ENCODE measurements at places on chromosomes 4 and X. TPM values are rescaled to one million over a fixed set of nuclear protein-coding genes. Genes with fewer than 3 reads are reported as not detected.
A peak's percentile ranks its signal among the peaks of the same experiment; 100 is the strongest.

DNA sequence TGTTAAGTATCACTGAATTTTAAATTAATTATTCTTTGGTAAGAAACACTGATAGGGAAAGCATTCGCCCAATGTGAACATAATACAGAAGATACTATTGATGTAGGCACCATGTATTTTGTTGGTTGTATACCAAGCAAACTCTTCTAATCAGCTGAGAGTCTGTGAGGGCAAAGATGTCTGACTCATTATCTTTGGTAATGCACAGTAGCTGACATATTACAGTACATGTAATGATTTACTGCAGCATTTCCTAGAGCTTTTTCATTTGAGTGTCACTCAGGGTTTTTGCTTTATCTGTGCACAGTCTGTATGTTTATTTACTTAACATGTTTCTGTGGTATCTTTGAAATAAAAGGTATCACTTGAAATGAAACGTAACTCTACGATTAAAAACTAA, 49.2 kb downstream of the CENPVL3 start:
- DNase-seq = no peak

DNA sequence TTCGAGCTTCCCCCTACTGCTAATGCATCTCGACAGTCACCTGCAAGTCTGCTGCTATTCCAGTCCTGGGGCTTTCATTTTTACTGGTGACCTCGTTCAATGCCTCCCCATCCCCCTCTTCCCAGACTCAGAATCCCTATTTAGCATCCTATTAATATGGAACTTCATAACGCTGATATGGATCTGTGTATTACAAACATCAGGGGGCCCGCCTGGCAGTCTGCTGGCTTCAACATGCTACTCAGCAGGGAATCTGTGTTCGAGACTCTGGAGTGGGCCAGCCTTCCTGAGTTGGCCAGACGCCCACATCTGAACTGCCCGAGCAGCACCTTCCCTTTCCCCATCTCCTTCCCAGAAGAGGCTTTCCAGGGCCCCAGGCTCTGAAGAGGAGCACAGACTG, 173.9 kb upstream of the PPARGC1A start:
- no peak for DNase-seq

The CCNB3 gene
- total RNA-seq = 0.18 TPM

GRCh38 chr4:48909697-48910096, 3.1 kb upstream of the OCIAD2 start:
- peak; percentile 99 for DNase-seq

- DNase-seq = peak; percentile 42
Measured at GRCh38 chrX:134971926-134972325, 18.9 kb upstream of the SMIM10 start.

The GATA1 gene
- total RNA-seq = not detected

DNA sequence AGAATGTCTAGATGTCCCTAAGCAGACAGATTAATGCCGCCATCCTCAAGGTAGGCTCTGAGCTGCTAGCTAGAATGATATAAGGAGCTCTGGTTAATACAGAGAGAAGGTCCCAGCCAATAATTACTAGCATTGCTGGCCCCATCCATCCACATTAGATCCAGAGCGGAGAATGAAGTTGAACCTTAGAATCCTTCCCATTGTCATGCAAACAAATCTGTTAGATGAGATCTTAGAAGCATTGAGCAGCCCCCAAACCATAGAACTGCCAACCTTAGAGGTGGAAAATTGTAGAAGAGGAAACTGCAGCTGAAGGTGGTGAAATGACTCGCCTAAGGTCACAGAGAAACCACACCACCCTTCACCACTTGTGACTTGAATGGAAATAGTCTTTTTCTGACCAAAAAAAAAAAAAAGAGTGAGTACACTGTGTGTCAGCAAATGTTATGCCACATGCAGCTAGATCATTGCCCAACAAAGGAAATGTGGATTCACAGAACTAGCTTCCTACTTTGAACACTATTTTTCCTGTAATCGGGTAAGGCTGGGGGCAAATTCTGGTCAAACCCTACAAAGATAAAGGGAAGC, 162.1 kb downstream of the SMIM20 start:
- peak; percentile 81 for DNase-seq

- no peak for DNase-seq
Measured at GRCh38 chr4:153310793-153311192, 33.7 kb upstream of the MND1 start.

DNA sequence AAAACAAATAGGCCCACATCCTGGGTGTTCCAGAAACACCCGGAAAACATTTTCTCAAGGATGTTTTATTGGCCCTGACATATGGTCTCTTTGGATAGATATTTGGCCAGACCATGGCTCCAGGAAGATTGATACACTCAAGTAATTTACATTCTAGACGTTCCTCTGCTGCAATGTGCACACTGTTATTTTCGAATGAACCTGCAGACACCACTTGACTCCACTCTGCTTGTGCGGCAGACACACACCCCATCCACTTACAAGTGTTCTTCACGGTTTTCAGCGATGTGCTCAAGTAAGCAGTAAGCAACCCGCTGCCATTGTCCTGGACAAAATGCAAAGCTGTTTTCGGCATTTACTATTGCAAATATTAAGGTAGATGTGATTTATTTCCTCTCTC, 12.0 kb upstream of the GPM6A start:
- no peak for DNase-seq

DNA sequence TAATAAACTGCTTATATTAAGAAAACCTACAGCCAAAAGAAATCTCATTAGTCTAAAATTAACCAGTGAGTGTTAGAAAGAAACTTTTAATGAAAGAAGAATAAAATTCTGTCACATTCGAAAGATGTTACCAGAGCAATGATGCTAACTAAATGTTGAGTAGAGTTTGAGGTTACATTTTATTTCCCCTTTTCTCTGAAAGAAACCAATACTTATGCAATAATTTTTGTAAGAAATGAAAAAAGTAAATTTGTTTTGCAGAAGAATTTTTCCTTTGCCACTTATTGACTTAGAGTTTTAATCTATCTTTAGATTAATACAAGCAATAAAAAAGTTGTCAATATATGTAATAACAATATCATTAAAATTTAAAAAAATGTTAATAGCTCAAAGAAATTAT, 574.0 kb upstream of the GALNTL6 start:
- DNase-seq = no peak

DNA sequence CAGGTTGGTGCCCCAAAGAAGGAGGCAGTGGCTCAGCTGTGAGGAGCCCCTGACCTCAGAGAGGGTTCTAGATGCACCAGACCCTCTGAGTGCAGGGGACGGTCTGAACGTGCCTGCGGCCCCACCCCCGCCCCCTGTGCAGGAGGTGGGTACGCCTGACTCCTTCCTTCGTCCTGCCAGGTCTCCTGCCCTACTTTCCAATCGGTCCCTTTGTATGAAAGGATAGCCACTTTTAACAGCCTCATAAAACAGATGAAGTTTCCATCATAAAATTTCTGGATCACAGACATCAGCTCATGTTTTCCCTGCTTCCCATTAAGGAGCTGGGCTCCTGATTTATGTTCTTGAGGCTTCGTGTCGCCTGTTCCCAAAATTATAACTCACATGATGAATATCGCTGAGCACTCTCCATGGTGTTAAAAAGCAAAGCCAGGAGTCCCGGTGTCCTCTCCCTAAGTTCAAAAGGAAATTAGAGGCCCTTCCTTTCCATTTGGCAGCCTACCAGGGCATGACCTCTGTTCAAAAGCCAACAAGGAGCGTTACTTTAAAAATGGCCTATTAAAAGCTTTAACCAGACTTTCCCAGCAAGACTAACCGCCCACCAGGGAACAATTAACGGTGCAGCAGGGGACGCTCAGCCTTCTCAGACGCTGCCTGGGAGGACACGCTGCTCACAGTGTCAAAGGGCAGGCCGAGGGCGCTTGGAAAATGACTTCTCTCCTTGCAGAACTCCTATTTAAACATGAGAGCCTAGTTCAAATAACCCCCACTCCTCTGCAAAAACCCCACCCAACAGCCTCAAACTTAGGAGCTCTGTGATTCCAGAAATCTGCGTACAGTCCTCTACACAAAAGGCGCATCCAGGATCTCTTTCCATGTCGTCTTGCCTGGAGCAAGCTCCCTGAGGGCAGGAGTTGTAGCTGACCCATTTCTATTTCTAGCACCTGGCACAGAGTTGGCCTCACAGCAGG, 181.9 kb downstream of the AFAP1 start:
- DNase-seq = no peak

The FRMPD4 gene
- 1.1 TPM for total RNA-seq

GRCh38 chr4:104912518-104912917, 234.2 kb upstream of the TET2 start:
- DNase-seq = no peak

The KDR gene
- total RNA-seq = not detected

DNA sequence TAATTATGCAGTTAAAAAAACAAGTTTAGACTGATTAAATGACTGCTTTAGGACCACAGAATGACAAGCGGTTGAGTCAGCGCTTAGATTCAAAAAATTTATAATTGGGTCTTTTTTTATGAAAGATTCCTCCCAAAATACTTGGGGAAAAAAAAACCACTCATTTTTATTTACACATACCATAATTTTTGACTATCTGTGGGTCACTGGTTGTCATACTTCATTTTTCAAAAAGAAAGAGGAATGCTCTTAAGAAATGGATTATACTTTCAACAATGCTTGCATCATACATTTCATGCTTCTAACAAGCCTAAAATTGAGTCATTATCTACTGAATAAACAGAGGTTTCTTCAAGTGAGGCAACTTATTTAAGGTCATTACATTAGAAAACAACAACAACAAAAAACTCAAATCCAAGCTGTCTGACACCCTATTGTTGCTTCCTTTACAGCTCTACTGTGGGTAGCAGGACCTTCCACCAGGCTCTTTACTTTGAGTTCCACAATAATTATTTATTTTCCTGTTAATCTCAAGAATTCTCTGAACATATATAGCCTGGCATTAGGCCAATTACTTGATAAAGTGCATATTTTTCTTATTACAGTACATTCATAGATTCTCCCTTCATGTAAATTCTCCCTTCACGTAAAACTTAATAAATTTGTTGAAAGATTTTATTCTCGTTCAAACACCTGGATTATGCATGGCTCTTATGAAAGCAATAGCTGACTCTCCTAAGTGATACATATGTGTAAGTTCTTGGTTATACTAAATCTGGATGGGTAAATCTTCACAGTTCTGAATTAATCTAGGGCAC, 445.5 kb downstream of the PCDH10 start:
- DNase-seq = peak; percentile 27

DNA sequence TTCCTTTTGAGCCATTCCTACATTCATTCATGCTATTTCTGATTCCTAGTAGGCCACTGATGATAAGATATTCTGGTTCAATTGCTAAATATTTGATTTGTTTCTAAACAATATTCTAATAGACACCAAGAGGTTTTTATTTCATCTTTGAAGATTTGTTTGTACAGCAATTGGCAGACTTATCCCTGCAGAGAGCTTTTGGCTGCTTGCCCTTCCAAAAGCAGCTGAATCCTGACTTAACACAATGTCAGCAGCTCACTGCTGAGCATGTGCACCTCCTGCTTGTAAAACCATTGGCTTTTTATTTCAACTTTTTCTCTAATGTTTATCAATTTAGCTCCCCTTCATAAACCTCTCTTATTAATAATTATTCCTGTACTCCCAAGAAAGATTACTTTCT, 45.3 kb downstream of the MMRN1 start:
- DNase-seq = no peak

DNA sequence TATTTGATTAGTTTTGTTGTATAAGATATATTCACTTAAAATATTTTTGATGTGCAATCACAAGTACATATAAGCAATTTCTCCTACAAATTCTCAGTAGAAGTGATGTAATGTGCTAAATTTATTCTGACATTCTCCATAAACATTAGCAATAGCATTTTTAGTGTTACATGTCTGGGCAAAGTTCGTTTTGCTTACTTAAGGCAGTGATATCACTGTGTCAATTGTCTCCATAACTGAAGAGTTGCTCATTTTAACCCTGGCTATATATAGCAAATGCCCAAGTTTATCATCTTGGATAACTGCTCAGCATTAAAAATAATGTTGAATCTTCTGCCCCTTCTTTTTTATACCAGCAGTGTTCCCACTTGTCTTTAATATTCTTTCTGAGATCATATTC, 340.0 kb upstream of the NDST4 start:
- no peak for DNase-seq

GRCh38 chr4:8865681-8866310, 5.8 kb downstream of the HMX1 start:
- DNase-seq = no peak

- peak; percentile 19 for DNase-seq
Measured at GRCh38 chr4:70930530-70931256, 28.5 kb downstream of the MOB1B start.

- no peak for DNase-seq
Measured at GRCh38 chrX:107729558-107730297, 45.9 kb downstream of the TSC22D3 start.

GRCh38 chrX:143633461-143634308, 2.2 kb downstream of the SLITRK4 start:
- DNase-seq = no peak

DNA sequence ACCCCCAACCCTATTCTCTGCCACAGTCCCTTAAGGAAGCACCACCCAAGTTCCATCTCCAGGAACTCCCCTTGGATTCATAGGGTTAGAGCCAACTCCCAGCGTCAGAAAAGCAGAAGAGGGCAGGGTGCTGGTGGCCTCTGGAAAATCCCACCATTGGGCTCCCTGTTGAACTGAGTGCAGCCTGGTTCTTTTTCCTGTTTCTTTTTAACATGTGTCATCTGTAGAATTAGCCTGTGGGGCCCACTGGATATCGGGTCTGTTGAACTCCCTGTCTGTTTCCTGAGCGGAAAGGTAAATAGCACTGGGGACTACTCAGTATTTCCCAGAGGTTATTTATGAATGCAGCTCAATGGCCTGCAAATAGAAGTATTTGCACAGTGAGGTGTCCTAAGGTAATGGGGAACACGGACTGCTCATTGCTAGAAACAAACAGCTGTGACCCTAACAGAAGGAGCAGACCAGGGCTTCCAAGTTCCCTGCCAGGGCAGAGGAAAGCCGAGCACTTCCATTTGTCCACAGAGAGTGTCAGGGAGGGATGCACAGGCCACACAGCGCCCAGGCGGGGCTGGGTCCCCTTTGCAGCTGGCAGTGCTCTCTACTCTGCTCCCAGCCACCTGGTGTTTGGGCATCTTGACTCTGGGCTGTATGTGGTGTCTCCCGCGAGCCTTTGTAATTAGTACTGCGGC, 102.6 kb downstream of the FHDC1 start:
- DNase-seq = no peak

- DNase-seq = no peak
Measured at GRCh38 chr4:6217716-6218381, 17.5 kb upstream of the JAKMIP1 start.

DNA sequence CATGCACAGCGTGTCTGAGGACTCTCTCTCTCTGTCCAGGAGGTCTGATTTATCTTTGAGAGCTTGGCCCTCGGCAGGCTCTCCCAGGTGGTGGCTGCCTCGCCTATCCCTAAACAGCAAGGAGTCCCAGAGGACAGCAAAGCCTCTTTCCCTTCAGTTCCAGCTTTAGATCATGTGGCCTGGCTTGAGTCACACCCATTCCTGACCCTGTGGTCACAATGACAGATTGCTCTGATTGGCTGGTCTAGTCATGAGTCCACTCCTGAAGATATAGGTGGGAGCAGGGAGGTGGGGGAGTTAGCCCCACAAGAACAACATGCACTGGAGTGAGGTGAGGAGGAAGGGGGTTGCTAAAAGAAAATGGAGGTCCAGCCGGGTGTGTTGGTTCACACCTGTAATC, 12.1 kb upstream of the PORCN start:
- DNase-seq = peak; percentile 33

The PAGE1 gene
- not detected for total RNA-seq

GRCh38 chrX:135596495-135596894, 76.0 kb downstream of the INTS6L start:
- peak; percentile 16 for DNase-seq

The SPANXB1 gene
- not detected for total RNA-seq

GRCh38 chr4:100870940-100871772, 353.3 kb upstream of the EMCN start:
- DNase-seq = no peak

GRCh38 chr4:53614591-53614990, 23.3 kb upstream of the LNX1 start:
- DNase-seq = no peak

The AMER1 gene
- total RNA-seq = 1.7 TPM
